ENCODE measurements at places on chromosomes 12 and 14. TPM values are rescaled to one million over a fixed set of nuclear protein-coding genes. Genes with fewer than 3 reads are reported as not detected.
A peak's percentile ranks its signal among the peaks of the same experiment; 100 is the strongest.

- no peak for DNase-seq
Observed at GRCh38 chr14:66037361-66037760, 448.8 kb upstream of the CCDC196 start.

- no peak for DNase-seq
Observed at GRCh38 chr12:16335838-16336237, 11.6 kb upstream of the MGST1 start.

- DNase-seq = no peak
Observed at GRCh38 chr14:41606282-41606531, 469 bp upstream of the LRFN5 start.

GRCh38 chr14:58408681-58409215 lies 13.0 kb downstream of the TOMM20L start:
- no peak for DNase-seq

DNA sequence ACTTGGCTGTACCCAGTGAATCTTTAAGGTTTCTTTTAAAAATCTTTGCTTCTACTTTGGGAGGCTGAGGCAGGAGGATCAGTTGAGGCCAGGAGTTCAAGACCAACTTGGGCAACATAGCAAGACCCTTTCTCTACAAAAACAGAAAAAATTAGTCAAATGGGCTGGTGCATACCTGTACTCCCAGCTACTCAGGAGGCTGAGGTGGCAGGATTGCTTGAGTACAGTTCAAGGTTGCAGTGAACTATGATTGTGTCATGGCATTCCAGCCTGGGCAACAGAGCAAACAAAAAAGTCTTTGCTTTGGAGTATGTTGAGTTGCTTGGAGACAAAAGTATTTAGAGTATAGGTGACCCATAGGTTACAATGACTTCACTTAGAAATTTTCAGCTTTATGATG lies 6.2 kb upstream of the DDX55 start:
- DNase-seq = no peak

GRCh38 chr12:106644335-106645073 lies 61.7 kb downstream of the RFX4 start:
- DNase-seq = no peak

DNA sequence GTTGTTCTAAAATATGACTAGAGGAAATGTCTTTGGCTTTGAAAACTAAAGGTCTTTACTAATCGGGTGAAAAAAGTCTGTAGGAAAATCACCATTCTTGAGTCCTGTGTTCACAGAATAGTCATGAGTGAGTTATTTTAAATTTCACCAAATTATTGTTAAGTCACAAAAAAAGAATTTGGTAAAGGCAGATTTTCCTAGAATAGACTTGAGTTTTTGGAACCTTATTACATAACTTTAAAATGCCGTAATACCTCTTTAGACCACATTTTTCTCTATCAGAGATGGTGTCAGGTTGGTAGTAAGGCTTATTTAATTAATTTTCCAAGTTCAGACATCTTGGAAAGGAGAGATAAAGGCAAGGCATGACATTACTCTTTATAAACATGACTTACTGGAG lies 184.7 kb upstream of the GARIN2 start:
- no peak for DNase-seq

DNA sequence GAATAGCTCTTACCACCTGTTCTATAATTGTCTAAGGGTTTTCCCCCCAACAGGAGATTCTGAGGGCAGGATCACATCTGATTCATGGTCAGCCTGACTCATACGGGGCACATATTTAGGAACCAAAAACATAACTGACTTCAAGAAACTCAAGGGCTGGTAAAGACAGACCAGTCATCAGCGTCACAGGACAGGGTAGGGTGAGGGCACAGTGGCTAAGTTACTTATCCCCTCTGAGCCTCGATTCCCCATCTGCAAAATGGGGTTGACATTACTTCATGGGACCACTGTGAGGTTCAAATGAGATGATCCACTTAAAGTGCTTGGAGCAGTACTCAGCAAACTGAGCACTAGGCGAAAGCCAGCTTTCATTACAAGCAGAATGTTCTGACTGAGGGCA lies 606 bp downstream of the CINP start:
- DNase-seq = peak; percentile 3

DNA sequence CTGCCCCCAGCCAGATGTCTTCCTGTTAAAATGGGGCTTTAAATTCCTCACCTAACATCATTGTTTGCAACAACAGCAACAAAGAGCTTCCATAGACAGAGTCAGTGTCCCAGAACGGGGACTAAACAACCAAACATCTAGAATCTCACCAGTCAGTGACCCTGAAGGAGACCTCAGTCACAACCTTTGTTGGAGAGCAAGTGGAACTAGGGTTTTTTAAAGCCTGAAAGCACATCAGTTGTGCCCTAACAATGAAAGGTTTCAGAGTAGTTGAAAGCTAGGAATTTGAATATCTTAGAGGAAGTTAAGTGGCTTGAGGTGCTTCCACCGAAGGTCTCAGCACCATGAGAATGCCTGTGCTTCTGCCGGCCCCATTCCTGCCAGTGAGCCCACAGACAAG lies 5.0 kb upstream of the ALDH2 start:
- DNase-seq = no peak

- DNase-seq = no peak
Observed at GRCh38 chr12:2057041-2057794, 4.4 kb downstream of the CACNA1C start.

DNA sequence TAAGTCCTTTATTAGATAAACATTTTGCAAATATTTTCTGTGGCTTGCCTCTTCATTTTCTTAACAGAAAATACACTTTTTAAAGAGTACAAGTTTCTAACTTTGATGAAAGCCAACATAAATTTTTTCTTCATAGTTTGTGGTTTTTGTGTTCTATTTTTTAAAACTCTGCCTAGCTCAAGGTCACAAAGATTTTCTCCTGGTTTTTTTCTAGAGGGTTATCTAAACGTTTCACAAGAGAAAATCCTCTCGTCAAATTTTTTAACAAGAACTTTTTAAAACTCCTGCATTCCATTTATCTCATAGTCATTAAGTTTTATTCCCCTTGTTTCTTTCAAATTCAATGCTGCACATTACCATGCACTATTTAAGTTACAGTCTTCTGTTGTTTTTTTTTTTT lies 8.2 kb downstream of the AREL1 start:
- no peak for DNase-seq

DNA sequence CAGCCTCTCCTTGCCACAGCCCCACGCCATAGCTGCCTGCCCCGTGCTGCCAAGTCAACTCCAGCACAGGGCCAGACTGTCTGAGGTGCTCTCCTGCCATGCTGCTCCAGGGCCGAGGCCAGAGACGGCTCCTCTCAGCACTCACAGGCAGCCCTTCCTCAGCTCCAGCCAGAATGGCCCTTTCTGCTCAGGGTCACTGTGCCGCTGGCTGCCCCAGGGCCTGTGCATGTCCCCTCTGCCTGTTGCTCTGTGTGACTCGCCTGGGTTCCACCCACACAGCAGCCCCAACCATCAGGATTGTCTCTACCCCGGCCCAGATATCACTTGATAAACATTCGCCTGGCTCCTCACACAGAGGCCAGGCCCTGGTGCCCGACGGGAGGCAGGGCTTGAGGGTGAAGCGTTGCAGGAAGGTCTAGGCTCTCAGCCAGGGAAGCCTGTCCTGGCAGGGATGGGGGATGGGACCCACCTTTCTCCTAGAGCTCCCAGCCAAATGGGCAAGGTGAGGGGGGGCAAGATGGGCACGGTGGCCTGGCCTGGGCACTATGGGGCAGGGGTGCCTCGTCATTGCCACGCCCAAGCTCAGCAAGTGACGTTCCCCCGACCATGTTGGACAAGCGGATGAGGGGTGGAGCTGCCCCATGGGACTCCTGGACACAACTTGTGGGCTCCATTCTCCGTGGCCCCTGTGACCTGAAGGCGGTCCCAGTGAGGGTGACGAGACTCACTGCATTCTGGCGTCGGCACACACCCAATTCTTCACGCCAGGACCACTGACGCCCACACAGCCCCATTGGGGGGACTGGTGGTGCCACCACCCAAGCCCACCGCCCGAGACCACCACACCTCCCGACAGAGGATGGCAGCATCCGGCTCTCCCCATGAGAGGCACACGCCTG lies 27.4 kb upstream of the BTBD6 start:
- no peak for DNase-seq

DNA sequence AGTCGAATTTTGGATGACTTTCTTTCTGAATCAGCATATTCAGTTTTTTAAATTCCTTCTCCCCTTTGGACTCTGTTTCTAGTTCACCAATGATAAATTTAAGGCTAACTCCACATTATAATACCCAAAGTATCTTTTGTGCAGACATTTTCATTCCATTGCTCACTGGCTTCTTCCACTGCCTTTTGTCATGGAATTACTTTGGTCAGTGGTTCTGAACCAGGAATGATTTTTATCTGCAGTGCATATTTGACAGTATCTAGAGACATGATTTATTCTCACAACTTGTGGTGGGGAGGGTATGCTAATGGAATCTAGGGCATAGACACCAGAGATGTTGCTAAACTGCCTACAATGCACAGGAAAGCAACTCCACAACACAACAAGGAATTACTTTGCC lies 234.4 kb upstream of the PRKD1 start:
- DNase-seq = no peak

- no peak for DNase-seq
Observed at GRCh38 chr12:3041558-3042164, 35.5 kb upstream of the TSPAN9 start.

- no peak for DNase-seq
Observed at GRCh38 chr12:25866586-25867378, 91.7 kb upstream of the RASSF8 start.

Gene ACOT6
- not detected for total RNA-seq

Gene SLC38A4
- total RNA-seq = 11.3 TPM

Gene AVPR1A
- 0.45 TPM for total RNA-seq

Gene KRT80
- 10.7 TPM for total RNA-seq

Gene CLEC2B
- not detected for total RNA-seq
